WTC11 (cell line): ENCODE measurements at places on chromosomes 7 and 10. TPM values are rescaled to one million over a fixed set of nuclear protein-coding genes. Genes with fewer than 3 reads are reported as not detected.

DNA sequence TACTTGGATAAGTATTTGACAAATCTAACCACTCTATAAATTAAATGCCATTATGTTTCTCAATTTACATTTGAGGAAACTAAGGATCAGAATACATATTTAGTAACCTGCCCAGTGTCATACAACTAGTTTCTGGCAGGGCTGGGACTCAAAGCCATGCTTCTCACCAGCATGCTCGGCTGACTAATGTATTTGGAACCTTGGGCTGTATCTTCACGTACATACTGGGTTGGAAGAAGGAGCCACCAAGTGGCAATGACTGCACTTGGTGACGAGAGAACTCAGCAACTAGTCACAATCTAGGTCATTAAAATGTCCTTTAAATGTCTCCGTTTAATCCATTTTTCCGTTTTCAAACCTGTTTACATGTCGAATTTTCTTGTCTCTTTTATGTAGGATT is 42.9 kb downstream of the CHRM2 start:
- H3K4me1 ChIP-seq: peaks cover 4% of the 10 kb centered on the region
- no peak for DNase-seq
- H3K27ac ChIP-seq: no peak overlapping the region
- no peaks in the 10 kb centered on the region for H3K27me3 ChIP-seq
- H3K36me3 ChIP-seq: peaks cover 4% of the 10 kb centered on the region; the same call in 1 of the 2 replicates

DNA sequence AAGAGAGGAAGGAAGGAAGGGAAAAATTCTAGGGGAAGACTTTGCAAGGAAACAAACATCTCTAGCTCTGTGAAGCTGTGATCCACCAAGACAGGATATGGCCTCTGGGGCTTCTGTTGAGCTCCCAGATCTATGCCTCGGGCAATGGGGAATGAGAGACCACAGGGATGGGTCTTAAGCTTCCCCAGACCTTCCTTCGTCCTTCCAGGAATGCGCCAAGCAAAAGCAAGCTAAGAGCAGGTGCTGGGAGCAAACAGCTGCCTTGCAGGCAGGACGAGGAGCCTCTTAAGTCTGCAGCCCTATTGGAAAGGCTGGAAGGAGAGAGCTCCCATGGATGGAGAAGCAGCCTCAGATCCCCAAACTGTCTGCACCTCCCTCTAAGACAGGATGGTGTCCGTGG is 21.9 kb upstream of the ELN start:
- H3K27ac ChIP-seq: no peak overlapping the region
- H3K36me3 ChIP-seq: no peaks in the 10 kb centered on the region
- H3K4me3 ChIP-seq: no peak overlapping the region
- H3K4me1 ChIP-seq: peaks cover 2% of the 10 kb centered on the region; the same call in 1 of the 2 replicates

FAM25G gene
- not detected in 3 replicates for total RNA-seq

DNA sequence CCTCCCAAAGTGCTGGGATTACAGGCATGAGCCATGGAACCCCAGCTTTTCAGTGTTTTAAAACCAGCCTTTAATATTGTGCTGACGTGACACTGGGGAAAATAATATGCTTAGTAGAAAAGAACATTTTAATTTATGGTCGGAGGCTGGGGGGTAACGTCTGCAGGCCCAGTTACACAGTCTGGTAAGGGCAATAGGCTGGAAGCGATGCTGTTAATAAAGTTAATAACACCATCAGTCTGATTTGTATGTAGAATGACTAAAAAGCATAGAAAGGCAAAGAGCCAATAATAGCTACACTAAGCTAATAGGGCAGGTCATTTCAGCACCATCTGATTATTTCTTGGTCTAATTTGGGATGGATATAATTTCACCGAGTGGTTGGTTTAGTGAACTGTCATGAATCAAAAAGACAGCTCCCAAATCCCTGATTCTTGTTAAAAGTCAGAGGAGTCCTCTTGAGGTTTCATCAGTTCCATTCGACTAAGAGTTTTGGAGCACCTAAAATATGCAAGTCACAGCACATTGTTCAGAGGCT is 192.9 kb downstream of the CAMK1D start:
- no peak for DNase-seq
- no peaks in the 10 kb centered on the region for H3K36me3 ChIP-seq
- no peak overlapping the region for H3K27ac ChIP-seq
- no peaks in the 10 kb centered on the region for H3K27me3 ChIP-seq

CPN1 gene
- total RNA-seq: 0.42 to 0.69 TPM (median 0.66 TPM) in 3 replicates

GRCh38 chr7:44275957-44276570 is 49.3 kb downstream of the CAMK2B start:
- H3K36me3 ChIP-seq: no peaks in the 10 kb centered on the region
- H3K27me3 ChIP-seq: peaks cover 18% of the 10 kb centered on the region
- H3K4me3 ChIP-seq: peak overlapping the region; percentile 47
- H3K4me1 ChIP-seq: peaks cover 3% of the 10 kb centered on the region; the same call in 1 of the 2 replicates
- peak; percentile 85 for DNase-seq

DNA sequence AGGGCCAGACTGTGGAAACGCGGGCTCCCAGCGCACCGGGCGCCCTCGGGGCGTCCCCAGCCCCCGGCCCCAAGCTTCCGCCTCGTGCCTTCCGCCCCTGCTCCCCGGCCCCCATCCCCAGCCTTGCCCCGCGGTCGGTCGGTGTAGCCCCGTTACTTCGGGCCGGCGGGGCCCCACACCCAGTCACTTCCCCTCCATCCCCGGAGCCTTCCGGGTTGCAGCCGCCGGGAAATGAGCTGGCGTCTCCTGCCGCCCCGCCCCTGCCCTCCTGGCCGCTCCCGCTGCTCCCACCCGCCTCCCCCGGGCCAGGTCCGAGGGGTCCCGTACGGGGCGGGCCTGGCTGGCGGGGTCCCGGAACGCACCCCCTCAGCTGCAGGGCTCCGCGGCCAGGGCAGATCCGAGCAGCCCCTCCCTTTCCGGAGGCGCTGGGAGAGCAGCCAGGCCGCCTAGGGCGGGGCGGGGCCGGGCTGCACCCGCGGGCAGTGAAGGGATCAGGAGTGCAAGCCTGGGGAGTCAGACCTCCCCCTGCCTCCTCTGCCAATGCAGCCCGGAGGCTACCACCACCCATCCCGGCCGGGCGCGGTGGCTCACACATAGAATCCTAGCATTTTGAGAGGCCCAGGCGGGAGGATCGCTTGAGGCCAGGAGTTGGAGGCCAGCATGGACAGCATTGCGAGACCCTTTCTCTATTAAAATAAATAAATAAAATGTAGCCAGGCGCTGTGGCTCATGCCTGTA is 709 bp downstream of the ARPC1B start:
- H3K36me3 ChIP-seq: peaks cover 11% of the 10 kb centered on the region
- DNase-seq: peak; percentile 60
- H3K27ac ChIP-seq: no peak overlapping the region
- peak overlapping the region; percentile 65 for H3K4me3 ChIP-seq
- H3K27me3 ChIP-seq: peaks cover 12% of the 10 kb centered on the region

GRCh38 chr7:28922624-28923331 is 35.4 kb downstream of the TRIL start:
- peaks cover 36% of the 10 kb centered on the region for H3K4me1 ChIP-seq
- no peak overlapping the region for H3K4me3 ChIP-seq
- H3K27ac ChIP-seq: no peak overlapping the region
- DNase-seq: peak; percentile 76
- peaks cover 8% of the 10 kb centered on the region for H3K27me3 ChIP-seq

ADIRF gene
- total RNA-seq: 0.30 to 1.0 TPM (median 0.70 TPM) in 3 replicates

DNA sequence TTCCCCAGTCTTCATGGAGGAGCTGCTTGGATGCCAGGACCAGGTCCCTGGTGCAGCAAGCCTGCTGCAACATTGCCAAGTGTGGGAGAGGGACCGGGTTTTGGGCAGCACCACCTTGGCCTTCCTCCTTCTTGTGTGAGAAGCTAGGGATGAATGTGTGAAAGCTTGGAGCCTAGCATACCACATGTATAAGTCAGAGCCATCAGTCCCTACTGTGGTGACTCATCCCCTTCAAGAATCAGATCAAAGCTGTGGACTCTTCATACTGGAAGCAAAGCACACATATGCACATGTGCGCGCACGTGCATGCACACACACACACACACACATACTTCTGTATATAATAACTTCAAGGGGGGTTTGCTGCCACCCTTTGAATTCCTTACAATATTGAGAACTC is 527.8 kb downstream of the LRMDA start:
- H3K27me3 ChIP-seq: peaks cover 3% of the 10 kb centered on the region
- no peak overlapping the region for H3K27ac ChIP-seq
- peaks cover 2% of the 10 kb centered on the region; the same call in 1 of the 2 replicates for H3K4me1 ChIP-seq
- no peaks in the 10 kb centered on the region for H3K36me3 ChIP-seq
- no peak overlapping the region for H3K4me3 ChIP-seq
- no peak for DNase-seq

DNA sequence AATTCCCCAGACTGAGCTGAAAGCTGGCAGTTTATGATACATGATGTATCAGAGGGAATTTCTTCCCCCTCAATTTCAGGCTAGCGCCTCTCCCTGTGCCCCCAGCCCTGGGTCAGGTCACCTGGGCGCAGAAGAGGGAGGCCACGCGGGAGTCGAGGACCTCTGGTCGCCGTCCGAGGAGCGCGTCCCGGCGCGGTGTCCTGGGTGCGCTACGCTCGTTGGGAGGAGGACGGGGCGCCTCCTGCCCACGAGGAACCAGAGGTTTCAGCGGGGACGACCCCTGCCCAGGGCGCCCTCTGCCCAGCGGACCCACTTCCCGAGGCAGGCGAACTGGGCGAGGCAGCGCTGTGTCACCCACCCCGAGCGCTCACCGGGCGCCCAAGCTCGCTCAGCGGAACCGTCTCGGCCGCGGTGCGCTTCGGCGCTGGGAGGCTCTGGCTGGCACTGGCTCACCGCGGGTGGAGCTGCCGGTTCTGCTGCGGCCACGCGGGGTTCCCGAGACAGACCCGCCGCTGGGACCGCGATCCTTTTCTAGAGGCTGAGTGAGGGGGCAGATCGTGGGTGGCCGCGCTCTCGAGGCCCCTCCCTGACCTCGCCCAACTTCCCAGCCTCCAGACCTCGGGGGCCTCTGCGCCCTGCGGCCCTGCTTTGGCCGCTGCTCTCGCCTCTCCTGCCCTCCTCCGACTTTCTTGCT is at the start of gene FAM237B:
FAM237B (minus strand) TSS at position 504 of the 694 bp plus-strand sequence. CDS start 1,556 bp downstream, outside the sequence.
- H3K27me3 ChIP-seq: peaks cover 61% of the 10 kb centered on the region
- H3K27ac ChIP-seq: no peak within 1 kb of the TSS
- peak; percentile 39 for DNase-seq
- H3K4me3 ChIP-seq: peak within 1 kb of the TSS; percentile 69
- 0 out of 2 replicates have a peak, but pooled peaks cover 12% of the 10 kb centered on the region for H3K4me1 ChIP-seq
- H3K36me3 ChIP-seq: no peaks in the 10 kb centered on the region

NCF1 gene
- 0.50 to 0.68 TPM (median 0.66 TPM) in 3 replicates for total RNA-seq

ATOH7 gene
- 0.30 to 0.44 TPM (median 0.31 TPM) in 3 replicates for total RNA-seq

LOXL4 gene
- 0.07 to 0.35 TPM (median 0.21 TPM) in 3 replicates for total RNA-seq

DNA sequence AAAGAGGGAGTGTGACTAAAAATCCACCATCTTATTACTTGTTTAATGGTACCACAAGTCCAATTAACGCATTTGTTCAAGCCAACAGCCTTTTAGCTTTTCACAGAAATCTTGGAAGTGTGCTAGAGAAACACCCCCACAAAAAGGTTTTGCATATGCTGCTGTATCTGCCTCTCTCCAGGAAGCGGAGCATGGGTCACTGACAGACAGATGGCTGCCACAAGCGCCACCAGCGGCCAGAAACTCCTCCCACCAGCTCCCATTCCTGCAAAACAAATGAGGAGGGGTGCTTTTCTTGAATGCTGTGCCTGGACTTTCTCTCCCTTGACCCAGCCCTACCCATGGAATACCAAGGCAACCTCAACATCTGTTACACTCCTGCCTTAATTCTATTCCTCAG is 176.3 kb upstream of the LRGUK start:
- H3K27ac ChIP-seq: no peak overlapping the region
- DNase-seq: no peak
- peaks cover 14% of the 10 kb centered on the region for H3K36me3 ChIP-seq
- no peaks in the 10 kb centered on the region for H3K27me3 ChIP-seq
- H3K4me1 ChIP-seq: peaks cover 16% of the 10 kb centered on the region

ENO4 gene
- total RNA-seq: 0.27 to 1.1 TPM (median 0.42 TPM) in 3 replicates

DNA sequence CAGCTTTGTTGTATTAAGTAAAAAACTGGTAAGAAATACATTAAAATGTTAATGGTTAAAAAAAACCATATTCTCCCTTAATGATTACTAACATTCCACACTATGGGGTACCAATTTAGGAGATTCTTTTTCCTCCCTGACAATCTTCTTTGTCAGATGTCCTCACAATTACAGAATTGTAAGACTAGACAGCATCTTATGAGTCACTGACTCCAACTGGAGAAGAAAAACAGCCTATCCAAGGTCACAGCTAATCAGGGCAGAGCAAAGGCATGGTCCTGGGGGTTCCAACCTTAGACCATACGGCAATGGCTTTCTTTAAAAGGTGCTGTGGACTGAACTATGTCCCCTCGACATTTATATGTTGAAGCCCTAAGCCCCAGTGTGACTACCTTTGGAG is 127.6 kb downstream of the DLG5 start:
- peaks cover 27% of the 10 kb centered on the region for H3K4me1 ChIP-seq
- H3K4me3 ChIP-seq: no peak overlapping the region
- DNase-seq: no peak
- H3K27me3 ChIP-seq: no peaks in the 10 kb centered on the region
- peaks cover 43% of the 10 kb centered on the region for H3K36me3 ChIP-seq
- no peak overlapping the region; the same call in 1 of the 2 replicates for H3K27ac ChIP-seq

GRCh38 chr7:44062903-44063295 is 2.5 kb downstream of the PGAM2 start:
- H3K4me1 ChIP-seq: peaks cover 32% of the 10 kb centered on the region
- no peak overlapping the region for H3K27ac ChIP-seq
- peaks cover 14% of the 10 kb centered on the region for H3K27me3 ChIP-seq
- H3K4me3 ChIP-seq: no peak overlapping the region

NUTM2A gene
- total RNA-seq: 0.32 to 0.68 TPM (median 0.48 TPM) in 3 replicates

DNA sequence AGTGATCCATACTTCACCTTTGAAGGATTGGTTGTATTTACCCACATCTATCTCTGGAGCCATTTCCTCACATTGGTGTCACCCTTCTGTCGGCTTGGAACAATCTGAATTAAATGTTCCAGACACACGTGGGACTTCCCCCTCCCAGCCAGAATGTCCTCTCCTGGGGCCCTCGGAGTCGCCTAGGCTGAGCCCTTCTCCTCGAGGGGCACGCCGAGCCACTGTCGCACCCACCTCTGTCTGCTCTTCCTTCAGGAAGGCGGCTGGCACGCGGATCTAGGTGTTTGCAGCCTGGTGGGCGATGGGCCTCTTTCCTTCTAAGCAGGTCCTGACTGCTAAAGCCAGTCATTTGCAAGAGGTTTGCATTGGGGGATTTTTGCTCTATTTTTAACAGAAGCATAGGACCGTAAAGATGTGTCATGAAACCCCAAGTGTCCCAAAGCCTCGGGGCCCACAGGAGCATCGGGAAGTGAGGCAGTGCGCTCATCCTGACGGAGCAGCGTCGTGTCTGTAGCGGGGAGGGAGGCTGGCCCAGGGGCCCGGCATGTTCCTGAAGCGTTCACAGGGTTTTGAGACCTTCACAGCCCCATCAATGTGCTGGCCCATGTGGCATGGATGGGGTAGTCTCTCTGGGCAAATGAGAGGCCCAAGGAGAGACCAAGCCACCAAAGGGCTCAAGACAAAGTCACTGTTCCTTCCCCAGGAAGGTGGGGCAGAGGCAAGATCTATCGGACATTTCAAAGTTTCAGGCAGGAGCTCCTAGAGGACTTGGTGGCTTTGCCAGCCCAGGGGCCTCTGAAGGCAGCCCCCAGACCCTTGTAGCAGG is 86.7 kb downstream of the RGS10 start:
- peaks cover 7% of the 10 kb centered on the region; the same call in 1 of the 2 replicates for H3K4me1 ChIP-seq
- no peaks in the 10 kb centered on the region for H3K36me3 ChIP-seq
- no peak overlapping the region for H3K4me3 ChIP-seq
- no peaks in the 10 kb centered on the region for H3K27me3 ChIP-seq
- no peak for DNase-seq

- H3K4me3 ChIP-seq: no peak overlapping the region
- DNase-seq: peak; percentile 8
- no peak overlapping the region for H3K27ac ChIP-seq
- no peaks in the 10 kb centered on the region for H3K4me1 ChIP-seq
- H3K36me3 ChIP-seq: no peaks in the 10 kb centered on the region
- no peaks in the 10 kb centered on the region; the same call in 1 of the 2 replicates for H3K27me3 ChIP-seq
These were observed 188.4 kb downstream of the EBF3 start for GRCh38 chr10:129775681-129776080.

ACTL6B gene
- 0.96 to 1.3 TPM (median 0.99 TPM) in 3 replicates for total RNA-seq
